ENCODE measurements at places on chromosomes 6 and 20.

GRCh38 chr20:34473262-34473883 lies 42.8 kb upstream of the DYNLRB1 start:
- no peak for DNase-seq

- no peak for DNase-seq
Observed at GRCh38 chr6:111626441-111626840, 20.8 kb upstream of the TRAF3IP2 start.

- no peak for DNase-seq
Observed at GRCh38 chr6:139271056-139271455, 20.7 kb downstream of the TXLNB start.

DNA sequence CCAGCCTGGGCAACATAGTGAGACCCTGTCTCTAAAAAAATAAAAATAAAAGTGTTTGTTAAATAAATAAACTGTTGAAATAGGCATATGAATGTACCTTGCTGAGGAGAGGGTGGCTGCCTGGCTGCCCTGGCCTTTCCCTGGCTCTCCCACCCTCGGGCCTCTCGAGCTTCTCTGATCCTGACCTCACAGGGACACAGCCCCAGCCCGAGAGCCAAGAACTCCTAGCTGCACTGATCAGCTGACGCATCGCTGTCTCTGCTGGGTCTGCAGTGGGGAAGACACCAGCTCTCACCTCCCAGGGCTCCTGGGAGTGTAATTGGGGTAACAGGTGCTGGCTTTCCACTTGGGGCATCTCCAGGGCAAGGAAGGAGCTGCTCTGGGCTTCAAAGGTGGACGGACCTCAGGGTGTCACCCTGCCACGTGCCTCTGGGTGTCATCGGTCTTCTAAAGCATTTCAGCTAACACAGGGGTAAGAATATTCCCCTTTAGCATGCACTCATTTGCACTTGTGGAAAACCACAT lies 6.9 kb downstream of the TCF15 start:
- DNase-seq = no peak

DNA sequence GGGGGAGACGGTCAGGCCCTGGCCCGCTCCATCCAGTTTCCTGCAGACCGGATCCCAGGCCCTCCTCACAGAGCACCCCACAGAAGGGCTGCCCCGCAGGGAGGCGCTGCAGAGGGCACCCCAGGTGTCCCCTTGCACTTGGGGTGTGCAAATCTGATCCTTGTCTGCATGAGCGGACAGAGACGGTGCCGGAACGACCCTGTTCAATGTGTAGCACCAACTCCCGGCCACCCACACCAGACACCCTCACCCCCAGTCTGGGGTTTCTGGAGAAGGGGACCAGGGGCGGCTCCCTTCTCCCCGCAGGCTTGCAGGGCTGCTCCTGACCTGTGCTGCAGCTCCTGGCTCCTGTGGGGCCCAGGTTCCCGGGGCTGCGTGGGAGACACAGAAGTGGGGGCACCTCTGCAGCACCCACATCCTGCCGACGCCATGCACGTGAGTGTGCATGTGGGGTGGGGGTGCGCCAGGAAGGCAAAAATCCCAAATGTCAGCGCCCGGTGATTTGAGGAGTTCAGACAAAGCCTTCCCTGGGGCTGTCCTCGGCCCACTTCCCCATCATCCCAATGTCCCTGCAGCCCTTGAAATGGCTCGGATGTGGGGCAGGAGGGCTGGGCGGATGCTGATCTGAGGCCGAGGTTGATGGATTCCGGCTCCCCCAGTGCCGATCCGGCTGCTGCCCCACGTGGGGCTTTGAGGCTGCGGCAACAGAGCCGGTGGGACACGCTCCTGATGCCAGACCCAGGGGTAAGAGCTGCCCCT lies 85.3 kb upstream of the BHLHE23 start:
- no peak for DNase-seq

- DNase-seq = no peak
Observed at GRCh38 chr6:90420500-90420899, 123.9 kb upstream of the BACH2 start.

DNA sequence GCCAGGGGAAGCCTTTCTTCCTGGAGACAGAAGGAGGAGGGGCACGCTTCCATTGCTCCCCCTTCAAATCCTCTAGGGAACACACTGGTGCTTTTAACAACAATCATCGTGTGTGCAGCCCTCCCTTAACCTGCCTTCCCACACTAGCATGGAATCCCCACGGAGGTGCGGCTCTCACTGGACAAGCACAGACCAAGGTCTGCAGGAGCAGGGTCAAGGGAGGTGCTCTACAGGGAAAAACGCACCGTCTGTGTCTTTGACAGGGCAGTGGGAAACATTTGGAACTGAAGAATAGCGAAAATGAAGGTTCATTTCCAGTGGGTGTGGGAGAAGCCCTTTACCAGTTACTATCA lies 527.1 kb downstream of the QKI start:
- DNase-seq = no peak

GRCh38 chr6:138797806-138798446 lies 2.0 kb downstream of the ECT2L start:
- no peak for DNase-seq

- DNase-seq = no peak
Observed at GRCh38 chr6:30565772-30566171, 5.5 kb upstream of the ABCF1 start.

DNA sequence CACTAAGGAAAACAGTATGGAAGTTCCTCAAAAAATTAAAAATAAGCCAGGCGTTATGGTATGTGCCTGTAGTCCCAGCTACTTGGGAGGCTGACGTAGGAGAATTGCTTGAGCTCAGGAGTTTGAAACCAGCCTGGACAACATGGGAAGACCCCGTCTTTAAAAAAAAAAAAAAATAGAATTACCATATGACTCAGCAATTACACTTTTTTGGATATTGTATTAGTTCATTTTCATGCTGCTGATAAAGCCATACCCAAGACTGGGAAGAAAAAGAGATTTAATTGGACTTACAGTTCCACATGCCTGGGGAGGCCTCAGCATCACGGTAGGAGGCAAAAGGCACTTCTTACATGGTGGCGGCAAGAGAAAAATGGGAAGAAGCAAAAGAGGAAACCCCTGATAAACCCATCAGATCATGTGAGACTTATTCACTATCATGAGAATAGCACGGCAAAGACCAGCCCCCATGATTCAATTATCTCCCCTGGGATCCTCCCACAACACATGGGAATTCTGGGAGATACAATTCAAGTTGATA lies 10.8 kb upstream of the SMIM29 start:
- DNase-seq = no peak

GRCh38 chr6:7974938-7975763 lies 64.6 kb upstream of the TXNDC5 start:
- no peak for DNase-seq

DNA sequence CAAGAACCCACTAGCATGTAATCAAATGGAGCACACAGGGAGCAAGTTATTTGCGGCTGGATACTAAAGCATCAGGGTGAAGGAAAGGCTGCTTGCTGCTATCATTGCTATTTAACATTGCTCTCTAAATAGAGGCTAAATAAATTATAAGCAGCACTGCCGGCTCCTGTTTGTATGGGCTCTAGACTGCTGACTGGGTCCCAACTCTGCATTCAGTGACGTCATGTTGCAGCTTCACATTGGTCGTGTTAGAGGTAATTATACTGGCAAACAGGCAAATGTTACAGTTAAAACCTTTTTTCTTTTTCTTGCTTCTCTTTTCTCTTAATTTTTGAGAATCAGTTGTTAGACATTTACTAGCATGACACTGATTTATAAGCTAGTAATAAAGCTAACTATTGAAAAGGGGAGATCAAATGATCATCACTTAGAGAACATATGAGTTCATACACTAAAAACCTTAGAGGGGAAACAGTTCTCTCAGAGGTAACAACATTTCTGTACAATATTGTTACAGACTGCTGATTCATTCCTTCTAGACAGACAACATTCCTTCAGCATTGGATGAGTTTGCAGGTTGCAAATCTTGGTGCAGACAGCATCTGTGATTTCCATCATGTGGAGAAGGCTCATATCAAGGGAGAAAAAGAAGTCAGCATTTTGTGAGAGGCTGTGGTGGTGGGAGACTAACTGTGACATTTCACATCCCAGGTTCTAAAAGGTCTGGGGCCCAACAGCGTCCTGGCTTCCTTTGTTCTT lies 15.9 kb downstream of the RFPL4B start:
- DNase-seq = no peak

- no peak for DNase-seq
Observed at GRCh38 chr20:61026731-61027130, 225.3 kb upstream of the CDH4 start.

- no peak for DNase-seq
Observed at GRCh38 chr20:62769346-62770071, 26.8 kb upstream of the MRGBP start.

- no peak for DNase-seq
Observed at GRCh38 chr20:20393207-20394120, 25.6 kb downstream of the INSM1 start.

DNA sequence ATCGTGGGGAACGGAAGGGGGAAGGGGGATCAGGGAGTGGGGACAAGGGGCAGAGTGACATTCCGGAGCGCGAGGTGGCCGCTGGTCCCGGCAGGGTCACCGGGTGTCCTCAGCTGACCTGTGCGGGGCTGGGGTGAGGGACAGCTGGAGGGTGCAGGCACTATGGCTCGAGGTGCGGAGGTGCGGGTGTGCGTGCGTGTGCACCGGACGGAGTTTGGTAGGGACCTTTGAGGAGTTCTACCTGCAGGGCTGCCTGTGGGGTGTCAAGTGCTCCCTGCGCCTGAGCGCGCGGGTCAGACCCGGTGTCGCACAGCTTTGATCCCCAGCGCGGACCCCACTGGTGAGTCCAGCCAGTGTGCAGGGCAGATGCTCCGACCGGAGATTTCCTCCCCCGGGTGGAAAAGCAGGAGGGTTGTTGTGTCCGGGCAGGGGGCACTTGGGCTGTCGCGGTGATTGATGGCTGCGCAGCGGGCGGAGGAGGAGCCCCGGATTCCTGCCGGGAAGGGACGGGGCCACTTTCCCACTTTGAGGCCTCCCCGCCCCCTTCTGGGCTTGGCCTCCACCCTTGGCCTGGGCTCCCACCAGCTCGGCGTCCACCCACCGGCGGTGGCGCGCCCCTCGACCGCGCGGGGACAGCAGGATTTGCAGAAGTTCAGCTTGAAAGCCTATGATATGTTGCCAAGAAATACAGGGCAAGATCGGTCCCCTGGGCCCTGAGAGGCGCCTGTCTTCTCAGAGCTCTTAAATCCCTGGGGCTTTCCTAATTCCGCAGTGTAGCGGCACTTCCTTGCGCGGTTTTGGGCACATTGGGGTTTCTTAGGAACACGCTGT lies 658 bp downstream of the RIN2 start:
- no peak for DNase-seq

DNA sequence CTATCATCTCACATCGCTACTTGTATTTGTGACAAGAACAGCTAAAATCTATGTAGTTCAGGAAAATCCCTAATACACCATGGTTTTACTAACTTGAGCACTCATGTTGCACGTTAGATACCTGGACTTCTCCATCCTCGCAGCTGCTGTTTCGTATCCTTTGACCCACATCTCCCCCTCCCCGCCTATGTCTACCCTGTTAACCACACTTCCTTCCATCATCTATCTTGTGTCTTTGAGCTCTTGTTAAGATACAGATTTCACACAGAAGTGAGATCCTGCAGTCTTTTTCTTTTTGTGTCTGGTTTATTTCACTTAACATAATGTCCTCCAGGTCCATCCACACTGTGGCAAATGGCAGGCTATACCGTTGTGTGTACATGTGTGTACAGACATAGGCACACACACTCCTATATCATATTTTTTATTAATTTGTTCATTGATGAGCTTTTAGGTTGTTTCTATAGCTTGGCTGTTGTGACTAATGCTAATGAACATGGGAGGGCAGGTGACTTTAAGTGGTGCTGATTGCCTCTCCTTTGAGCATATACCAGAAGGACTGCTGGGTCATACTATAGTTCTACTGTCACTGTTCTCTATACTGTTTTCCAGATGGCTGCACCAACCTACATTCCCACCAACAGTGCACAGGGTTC lies 117.8 kb downstream of the WDR27 start:
- DNase-seq = no peak

- no peak for DNase-seq
Observed at GRCh38 chr6:3571250-3571681, 114.4 kb upstream of the SLC22A23 start.

- DNase-seq = no peak
Observed at GRCh38 chr6:69098910-69099309, 463.8 kb downstream of the ADGRB3 start.

DNA sequence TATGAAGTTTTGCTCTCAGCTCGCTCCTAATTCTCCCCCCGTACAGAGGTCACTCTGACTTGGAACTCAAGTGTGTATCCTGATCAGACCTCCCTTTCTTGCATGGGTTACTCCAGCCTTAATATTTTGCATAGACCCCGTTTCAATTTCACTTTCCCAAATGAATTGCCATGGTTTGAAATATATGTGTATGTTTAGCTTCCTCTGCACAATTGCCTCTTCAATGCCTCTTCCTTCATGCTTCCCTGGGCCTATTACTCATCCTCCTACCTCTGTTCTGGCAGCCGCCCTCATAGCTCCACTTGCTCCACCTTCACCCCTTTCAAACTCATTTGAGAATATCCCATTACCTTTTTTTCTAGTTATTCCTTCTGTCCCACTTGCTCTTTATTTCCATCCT lies 90.0 kb upstream of the SAMD5 start:
- no peak for DNase-seq

DNA sequence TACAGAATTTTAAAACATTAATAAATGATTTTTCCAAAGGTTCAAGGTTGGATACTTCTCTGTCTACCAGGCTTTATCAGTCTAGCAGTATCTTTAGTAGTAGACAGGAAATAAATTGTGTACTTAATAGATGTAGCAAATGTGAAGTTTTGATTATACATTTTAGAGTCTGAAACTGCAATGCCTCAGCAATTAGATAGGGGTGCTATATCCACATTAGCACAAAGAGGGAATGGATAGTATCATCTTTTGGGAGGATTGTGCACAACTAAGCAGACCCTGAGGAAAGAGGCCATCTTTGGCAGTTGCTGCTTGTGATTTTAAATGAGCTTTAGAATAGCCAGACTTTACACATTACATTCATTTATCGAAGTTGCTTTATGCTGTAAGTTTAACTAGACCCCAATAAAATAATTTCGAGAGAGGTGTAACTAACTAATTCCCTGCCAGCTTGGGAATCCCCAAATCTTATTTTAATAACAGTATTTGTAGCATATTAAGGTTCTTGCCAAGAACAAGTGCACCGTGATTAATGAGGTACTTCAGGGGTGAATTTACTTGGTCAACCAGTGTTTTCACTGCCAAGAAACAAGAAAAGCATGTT lies 2.8 kb downstream of the KCNQ5 start:
- no peak for DNase-seq

- DNase-seq = no peak
Observed at GRCh38 chr6:21227486-21227885, 366.1 kb upstream of the SOX4 start.

GRCh38 chr20:17735959-17736621 lies 36.3 kb downstream of the BANF2 start:
- no peak for DNase-seq

DNA sequence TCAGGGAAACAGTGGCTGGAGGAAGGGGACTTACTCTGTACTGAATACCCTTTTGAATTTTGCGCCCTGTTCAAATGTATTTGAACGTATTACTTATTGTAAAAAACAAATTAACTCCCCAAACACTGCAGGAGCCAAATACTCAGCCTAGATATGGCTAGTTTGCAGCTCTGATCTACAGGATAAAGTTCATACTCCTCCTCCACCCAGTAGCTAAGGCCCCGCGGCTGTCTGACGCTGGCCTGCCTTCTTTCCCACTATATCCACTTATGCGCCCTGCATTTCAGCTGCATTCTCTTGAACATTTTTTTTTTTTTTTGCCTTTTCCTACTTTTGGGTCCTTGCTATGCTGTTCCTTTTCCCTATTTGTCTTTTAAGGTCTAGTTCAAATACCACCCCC lies 6.5 kb downstream of the GSS start:
- DNase-seq = no peak

GRCh38 chr6:169472786-169473416 lies 219.3 kb upstream of the THBS2 start:
- DNase-seq = no peak

Measured in stimulated activated CD4-positive, alpha-beta T cell treated with anti-CD3 and anti-CD28 coated beads, TNF-alpha, amount 100 ng/mL, for 4 hours (primary cell).